ENCODE measurements at places on chromosomes 4 and X. TPM values are rescaled to one million over a fixed set of nuclear protein-coding genes. Genes with fewer than 3 reads are reported as not detected.

Gene APLN
- total RNA-seq: 237 TPM

Gene XPNPEP2
- not detected for total RNA-seq

Gene DUSP21
- total RNA-seq: not detected

Gene SUPT20HL2
- not detected for total RNA-seq

Gene IL2RG
- total RNA-seq: not detected

Gene CHRDL1
- not detected for total RNA-seq

Gene UGT2B7
- not detected for total RNA-seq

Gene MAGEC1
- not detected for total RNA-seq

Gene RPL34
- 661 TPM for total RNA-seq

Gene STAP1
- total RNA-seq: not detected

Gene RAB40A
- 0.10 TPM for total RNA-seq

Gene DIPK2B
- 141 TPM for total RNA-seq

Gene MTNR1A
- not detected for total RNA-seq

Gene SMIM10L2A
- 1.3 TPM for total RNA-seq

Gene IL21
- total RNA-seq: not detected

Gene CRMP1
- not detected for total RNA-seq

Gene IL2
- total RNA-seq: not detected

Gene CT45A1
- total RNA-seq: not detected

Gene DAPP1
- total RNA-seq: not detected

Gene PARM1
- total RNA-seq: 0.33 TPM

Gene USP11
- total RNA-seq: 21.7 TPM

Gene QDPR
- total RNA-seq: 16.8 TPM

Gene NRK
- total RNA-seq: under 0.01 TPM

Gene ENAM
- not detected for total RNA-seq

Gene MAGEA4
- not detected for total RNA-seq

Gene DMP1
- total RNA-seq: not detected

Gene KLHL13
- 6.3 TPM for total RNA-seq

Gene ZNF827
- 10.8 TPM for total RNA-seq

Gene NAP1L2
- total RNA-seq: 1.2 TPM

Gene P2RY8
- not detected for total RNA-seq

Gene PPID
- 15.0 TPM for total RNA-seq
